ENCODE measurements at places on chromosomes 3 and 15. TPM values are rescaled to one million over a fixed set of nuclear protein-coding genes. Genes with fewer than 3 reads are reported as not detected.

HMCES gene
- polyA plus RNA-seq: 49.7 TPM

C15orf40 gene
- 23.4 TPM for polyA plus RNA-seq

NR2F2 gene
- 365 TPM for polyA plus RNA-seq

TF gene
- polyA plus RNA-seq: 79.0 TPM

SYNPR gene
- polyA plus RNA-seq: 0.06 TPM
